ENCODE measurements at places on chromosomes 7 and 10.

DNA sequence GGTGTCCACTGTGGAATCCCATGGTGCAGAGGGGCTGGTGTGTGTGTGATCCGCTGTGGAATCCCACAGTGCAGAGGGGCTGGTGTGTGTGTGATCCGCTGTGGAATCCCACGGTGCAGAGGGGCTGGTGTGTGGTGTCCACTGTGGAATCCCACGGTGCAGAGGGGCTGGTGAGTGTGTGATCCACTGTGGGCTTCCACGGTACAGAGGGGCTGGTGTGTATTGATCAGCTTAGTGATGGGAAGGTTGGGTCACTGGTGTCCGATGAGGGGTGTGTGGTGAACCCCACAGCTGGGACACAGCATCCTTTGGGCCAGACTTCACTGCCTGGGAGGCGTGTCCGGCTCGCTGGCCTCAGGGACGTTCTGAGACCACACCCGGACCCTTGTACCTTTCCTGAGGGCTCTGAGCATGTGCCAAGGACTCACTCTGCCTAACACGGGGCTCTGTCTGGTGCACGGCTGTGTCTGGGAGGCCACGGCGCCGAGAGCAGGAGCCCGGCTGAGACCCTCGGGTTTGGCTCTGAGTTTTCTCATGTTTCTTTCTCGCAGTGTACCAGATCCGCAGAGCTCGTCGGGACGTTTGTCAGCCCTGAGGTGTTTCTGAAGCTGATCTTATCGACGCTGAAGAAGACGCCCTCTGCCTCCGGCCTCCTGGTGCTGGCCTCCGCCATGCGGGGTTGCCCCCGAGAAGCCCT lies 29.3 kb upstream of the PRKAR1B start:
- no peak for DNase-seq

GRCh38 chr10:88194961-88195367 lies 331.5 kb downstream of the PTEN start:
- no peak for DNase-seq

DNA sequence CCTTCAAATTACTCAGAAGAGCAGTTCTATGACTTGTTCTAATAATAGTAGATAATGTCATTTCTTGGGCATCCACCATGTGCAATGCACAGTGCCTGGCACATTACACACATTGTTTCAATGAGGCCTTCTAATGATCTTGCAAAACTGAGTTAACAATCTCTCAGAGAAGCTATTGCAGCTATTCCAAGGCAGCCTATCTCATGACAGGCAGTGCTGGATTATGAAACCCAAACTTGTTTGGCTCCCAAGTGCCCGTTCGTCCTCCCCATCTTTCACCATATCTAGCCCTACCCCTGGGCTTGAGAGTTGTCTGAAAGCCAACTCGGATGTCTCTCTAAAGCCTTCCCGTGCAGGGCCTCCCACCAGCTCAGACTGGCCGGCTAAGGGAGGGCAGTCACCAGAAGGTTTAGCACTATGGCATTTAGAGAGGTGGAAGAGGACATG lies 405.1 kb downstream of the PLXNA4 start:
- DNase-seq, result no peak

DNA sequence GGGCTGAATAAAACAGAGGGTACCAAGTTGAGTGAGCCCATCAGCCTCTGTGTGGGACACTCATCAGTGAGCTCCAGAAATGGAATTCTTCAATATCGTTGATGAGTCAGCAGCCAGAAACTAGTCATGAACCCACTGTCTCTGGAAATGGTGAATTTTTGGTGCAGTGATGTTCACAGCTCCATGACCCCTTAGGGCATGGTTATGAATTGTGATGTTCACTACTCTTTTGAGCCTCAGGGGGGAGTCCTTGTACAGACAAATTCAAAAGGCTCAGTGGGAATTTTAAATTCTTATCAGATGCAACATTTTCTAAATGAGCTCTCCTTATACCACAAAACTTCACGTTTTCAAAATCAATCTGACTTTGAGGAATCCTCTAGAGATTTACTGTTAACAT lies 335.7 kb downstream of the PHTF2 start:
- no peak for DNase-seq

DNA sequence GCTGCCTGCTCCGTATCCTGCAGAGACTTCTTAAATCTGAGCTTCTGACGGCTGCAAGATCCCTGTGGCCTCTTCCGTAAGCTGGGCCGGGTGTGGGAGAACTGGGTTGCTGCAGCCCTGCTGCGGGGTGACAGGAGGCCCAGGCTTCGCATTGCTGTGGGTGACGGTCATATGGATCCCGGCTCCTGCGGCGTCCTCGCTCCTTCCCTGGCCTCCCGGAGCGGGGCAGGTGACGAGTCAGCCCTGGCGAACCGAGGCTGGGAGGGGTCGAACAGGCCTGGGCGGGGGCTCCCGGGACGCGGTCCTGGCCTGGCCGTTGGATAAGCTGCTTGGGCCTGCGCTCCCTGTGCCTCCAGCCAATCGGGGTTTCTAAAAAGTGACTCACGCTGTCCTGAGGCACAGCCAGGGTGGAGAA lies 7.8 kb upstream of the UBE2D1 start:
- DNase-seq, result no peak

DNA sequence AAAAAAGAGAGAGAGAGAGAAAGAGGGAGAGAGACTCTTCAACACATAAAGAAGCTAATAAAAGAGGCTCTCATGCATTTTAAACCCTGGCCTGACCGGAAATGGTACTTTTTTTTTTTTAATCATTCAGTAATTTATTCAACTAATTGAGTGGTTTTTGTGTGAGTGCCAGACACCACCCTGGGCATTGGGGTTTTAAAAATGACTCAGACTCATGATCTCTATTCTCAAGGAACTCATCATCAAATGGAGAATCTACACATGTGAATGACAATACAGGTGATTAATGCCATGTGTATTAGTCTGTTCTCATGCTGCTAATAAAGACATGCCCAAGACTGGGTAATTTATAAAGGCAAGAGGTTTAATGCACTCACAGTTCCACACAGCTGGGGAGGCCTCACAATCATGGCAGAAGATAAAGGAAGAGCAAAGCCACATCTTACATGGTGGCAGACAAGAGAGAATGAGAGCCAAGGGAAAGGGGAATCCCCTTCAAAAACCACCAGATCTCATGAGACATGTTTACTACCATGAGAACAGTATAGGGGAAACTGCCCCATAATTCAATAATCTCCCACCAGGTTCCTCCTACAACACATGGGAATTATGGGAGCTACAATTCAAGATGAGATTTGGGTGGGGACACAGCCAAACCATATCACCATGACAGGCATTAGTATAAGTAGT lies 158.5 kb upstream of the AUTS2 start:
- no peak for DNase-seq

DNA sequence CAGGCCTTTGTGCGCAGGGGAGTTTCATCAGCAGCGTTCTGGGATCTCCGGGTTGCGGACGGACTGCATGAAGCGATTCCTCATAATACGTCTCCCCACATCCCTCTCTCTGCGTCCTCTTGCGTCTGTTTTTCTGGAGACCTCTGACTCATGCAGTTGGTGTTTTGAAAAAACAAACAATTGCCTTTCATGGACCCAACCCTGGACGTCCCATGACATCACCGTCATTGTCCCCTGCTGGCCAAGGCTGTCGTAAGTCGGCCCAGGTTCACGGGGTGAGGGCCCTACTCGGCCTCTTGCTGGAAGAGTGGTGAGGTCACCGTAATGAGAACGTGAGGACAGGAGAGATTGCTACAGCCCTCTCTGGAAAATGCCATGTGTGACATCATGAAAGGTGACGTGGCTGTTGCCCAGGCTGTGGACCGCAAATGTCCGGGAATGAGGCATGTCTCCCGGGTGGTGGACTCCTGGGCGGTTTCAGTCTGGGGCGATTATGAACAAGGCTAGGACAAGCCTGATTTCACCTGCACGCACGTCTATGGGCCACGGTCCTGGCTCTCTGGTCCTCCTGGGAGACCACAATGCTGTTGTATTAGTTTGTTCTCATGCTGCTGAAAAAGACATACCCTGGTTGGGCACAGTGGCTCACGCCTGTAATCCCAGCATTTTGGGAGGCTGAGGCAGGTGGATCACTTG lies 9.8 kb upstream of the MAFK start:
- no peak for DNase-seq

- no peak for DNase-seq
Measured at GRCh38 chr10:104831272-104831671, 190.2 kb downstream of the SORCS3 start.

DNA sequence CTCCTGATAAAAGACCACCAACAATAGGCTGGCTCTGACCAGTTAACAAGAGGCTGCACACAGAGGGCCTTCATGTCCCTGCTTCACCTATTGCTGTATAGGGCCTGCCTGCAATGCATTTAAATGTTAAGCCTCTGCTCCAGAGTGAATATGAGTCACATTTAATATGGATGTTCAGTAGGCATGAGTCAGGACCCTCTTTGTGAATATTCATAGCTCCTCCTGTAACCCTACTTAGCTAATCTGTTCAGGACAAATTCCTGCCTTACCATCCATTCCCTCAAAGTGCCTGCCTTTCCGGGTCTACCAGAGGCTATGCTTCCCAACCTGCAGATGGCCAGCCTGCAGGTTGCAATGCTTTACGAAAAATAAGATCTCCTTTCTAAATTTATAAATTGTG lies 32.5 kb downstream of the ARHGAP22 start:
- no peak for DNase-seq

DNA sequence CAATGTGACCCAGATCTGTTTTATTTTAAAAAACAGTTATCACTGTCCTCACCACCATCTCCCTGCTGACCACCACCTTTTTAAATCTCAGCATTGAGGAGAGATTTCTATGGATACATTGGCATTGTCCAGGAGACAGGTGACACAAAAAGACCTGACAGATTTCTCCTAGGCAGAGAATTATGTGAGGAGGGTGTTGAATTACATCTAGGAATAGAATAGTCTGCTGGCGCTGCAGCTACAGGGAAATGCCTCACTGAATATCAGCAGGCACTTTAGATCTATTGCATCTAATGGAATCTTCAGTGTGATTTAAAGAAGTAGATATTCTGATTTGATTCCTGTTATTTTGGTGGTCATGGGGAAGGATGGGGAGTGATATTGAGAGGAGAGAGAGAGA lies 593.5 kb downstream of the NRG3 start:
- no peak for DNase-seq

DNA sequence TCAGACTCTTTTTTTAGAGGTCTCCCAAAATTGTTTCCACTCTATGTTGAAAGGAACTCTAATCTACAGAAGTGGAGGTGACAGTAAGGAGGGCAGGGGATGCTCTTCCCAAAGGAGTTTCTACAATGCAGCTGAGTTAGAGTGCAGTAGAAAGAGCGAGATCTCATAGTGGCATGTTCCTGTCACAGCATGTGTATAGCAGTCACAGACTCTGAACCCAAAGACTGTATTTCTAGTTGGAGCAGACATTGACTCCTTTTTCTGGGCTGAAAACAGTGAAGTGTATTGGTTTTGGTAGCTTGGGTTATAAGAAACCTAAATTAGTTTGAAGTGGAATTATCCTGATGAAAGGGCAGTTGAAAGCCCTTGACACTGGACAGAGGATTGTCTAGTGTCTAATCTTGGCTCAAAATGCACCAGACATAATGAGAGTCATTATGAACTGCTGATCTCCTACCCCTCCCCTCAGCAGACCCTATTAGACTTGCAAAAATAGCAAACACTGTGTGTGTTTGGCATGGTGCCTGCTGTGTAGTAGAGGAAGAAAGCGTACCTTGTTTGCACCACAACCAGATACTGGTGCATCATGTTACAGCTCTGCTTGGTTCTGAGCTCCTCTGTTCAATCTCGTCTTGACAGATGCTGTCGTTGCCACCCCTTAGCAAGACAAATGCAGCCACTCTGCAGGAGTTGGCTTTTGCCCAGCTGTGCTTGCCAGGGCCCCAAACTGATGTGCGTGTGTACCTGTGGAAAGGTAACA lies 336.0 kb downstream of the AUTS2 start:
- DNase-seq, result no peak

DNA sequence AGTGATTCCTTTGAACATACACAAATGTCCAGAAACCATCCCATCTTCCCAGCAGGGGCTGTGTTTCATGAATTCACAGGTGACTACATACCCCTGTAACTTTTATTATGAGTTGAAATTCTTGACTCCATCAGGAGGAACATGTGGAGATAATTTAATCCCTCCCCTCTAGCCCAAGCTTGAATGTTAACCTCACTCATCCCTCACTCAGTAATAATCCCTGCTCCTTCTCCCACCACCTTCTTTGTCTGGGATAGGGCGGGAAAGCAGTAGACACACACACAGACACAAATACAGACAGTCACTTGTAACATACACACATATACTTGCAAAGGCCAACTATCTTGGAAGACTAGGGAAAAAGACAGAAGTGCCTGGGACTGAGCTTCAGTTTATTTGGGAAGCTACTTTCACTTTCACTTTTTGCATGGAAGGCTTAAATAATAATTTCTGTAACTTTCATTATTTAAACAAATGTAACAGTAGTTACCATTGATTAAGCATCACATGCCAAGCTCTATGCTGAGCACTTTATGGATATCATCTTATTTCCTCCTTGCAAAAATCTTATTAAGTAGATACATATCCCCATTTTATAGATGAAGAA lies 7.3 kb downstream of the AASS start:
- DNase-seq, result no peak

DNA sequence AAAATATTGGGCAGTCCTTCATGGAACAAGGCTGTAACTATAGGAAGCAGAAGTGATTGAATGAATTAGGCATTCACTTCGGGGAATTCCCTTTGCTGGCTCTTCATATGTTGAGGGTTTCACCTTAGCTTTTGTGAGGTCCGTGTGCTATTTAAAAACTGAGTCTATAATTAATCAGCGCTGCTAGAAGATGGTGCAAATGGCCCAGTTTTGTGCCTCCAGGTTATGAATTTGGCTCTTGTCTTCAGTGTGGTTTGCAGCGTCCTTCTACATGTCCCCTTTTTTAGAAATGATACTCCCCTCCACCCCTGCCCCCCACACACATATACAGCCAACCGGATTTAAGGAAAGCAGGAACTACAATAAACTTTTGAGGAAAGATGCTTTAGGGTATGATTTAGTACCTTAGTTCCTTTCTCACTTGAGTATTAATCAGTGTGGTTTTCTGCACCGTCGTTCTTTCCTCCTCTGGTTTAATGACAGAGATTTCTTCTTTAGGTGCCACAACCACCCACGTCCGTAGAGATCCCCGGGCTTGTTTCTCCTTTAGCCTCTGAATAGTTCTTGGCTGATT lies 110.6 kb upstream of the SAMD8 start:
- no peak for DNase-seq

DNA sequence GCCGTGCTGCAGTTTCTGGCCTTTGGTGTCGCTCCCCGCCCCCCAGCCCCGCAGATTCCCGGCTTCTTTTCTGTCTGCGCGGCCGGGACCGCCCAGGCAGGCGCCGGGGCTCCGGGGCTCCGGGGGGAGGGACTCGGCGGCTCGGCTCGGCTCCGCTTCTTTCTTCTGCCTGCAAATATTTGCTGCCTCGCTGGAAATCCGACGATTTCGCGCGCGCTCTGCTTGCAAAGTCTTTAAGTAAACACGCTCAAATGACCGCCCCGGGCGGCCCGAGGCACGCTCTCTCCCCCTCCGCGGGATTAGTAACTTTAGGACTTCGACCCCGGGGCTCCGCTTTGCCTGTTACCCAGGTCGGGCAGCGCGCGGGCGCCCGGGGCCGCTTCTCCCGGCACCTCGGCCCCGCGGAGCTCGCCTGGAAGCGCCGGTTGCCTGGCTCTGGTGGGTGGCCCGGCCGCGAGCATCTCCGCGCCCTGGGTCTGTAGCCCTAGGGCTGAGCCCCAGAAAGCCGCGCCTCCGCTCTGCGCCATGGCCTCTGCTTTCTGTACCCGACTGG lies 3.9 kb upstream of the GATA3 start:
- no peak for DNase-seq

GRCh38 chr7:89927762-89928161 lies 226.5 kb upstream of the STEAP1 start:
- no peak for DNase-seq

- no peak for DNase-seq
Measured at GRCh38 chr7:142957723-142958122, 4.4 kb downstream of the KEL start.

All from iPS DF 19.7 (cell line).